Activated naive CD4-positive, alpha-beta T cell treated with anti-CD3 and anti-CD28 coated beads, Interleukin-2, amount 50 U/mL, for 72 hours (primary cell): ENCODE measurements at places on chromosomes 6 and 20. TPM values are rescaled to one million over a fixed set of nuclear protein-coding genes. Genes with fewer than 3 reads are reported as not detected.

DNA sequence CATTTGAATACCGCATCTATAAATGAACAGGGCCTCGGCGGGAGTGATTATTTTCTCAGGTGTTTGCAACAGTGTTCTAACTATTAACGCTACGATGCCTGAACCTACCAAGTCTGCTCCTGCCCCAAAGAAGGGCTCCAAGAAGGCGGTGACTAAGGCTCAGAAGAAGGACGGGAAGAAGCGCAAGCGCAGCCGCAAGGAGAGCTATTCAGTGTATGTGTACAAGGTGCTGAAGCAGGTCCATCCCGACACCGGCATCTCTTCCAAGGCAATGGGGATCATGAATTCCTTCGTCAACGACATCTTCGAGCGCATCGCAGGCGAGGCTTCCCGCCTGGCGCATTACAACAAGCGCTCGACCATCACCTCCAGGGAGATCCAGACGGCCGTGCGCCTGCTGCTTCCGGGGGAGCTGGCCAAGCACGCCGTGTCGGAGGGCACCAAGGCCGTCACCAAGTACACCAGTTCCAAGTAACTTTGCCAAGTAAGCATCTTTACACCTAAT is 70.9 kb downstream of the HFE start:
- DNase-seq = peak; percentile 89

GRCh38 chr6:159168536-159169192 is 536 bp upstream of the FNDC1 start:
- DNase-seq = no peak

GRCh38 chr6:161439093-161439492 is 165.2 kb upstream of the AGPAT4 start:
- no peak for DNase-seq

- no peak for DNase-seq
Measured at GRCh38 chr20:63876489-63877036, 11.5 kb downstream of the TPD52L2 start.

GRCh38 chr6:140857739-140858380 is 1274.9 kb upstream of the GJE1 start:
- DNase-seq = no peak

GRCh38 chr6:130520221-130520620 is 154.4 kb downstream of the TMEM200A start:
- DNase-seq = no peak

GRCh38 chr20:61577065-61577464 is 325.0 kb downstream of the CDH4 start:
- DNase-seq = no peak

GRCh38 chr20:60008130-60008808 is 50.0 kb downstream of the CDH26 start:
- no peak for DNase-seq

Gene TP53TG5
- total RNA-seq = 0.45 TPM

DNA sequence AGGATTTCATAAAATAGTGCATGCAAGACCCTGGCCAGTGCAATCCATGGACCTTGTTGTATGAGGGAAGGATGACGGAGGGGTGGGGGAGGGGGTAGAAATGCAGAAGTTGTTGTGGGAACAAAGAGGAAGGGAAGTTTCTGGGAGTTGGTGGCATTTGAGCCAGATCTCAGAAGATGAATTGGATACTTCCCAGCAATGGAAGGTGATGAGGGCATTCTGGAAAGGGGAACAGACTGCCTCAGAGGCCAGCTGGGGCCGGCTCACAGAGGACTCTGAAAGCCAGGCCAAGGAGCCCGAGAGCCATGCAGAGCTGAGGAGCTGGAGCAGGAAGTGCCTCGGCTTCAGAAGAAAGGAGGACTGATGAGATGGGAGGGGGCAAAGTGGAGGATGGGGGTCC is 2.7 kb downstream of the TMEM74B start:
- no peak for DNase-seq

DNA sequence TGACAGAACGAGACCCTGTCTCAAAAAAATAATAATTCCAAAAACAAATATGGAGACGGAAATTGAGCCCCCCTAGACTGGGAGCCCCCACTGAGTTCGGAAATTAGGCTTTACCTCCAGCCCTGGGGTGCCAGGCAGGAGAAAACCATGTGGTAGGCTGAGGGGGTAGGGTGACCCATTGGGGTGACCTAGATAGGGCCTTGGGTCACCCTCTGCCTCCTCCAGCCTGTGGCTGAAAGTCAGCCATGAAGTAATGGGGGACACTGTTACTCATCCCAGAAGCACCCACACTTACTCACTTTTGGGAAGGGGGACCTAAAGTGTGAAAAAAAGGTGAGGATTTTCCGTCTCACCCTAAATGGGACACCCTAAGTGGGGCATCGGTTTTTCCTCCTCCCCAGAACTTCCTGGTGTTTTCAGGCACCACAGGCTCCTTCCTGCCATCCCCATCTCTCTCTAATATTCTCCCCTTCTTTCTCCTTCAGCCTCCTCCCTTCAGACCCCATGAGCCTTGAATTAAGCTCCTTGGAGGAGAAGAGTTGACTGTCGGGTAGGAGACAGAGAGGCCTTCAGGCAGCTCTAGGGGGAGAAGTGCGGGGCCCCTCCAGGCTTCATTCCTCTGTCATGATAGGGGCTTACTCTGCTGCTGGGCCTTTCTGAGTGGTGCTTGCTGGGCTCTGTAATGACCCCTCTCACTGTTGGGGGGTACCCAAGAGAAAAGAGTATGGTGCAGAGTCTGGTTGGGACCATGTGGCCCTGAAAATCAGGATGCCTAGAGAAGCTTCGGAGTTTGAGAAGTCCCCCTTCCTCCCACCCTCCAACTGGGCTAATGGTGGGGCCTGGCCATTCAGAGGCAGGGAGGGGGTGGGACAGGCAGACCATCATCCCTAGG is 2.4 kb downstream of the LTB start:
- DNase-seq = no peak

Gene C6orf132
- 0.29 TPM for total RNA-seq

Gene MYB
- total RNA-seq = 54.9 TPM

DNA sequence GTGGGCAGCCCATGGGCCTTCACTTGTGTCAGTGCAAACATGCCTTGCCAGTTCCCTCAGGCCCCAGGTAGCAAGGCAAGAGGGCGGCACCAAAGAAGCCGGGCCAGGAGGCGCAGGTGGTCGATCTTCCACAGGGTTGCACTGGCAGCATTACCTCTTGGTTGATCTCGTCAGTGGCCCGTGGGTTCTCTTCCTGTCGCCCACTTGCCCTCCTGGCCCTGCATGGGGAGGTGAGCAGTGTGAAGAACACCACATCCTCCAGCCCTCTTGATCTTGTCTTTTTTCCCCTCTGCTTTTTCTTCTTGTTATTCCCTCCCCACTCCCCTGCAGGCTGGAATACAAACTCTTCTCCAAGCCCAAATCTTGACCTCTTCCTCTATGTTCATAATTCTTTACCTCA is 3.0 kb upstream of the CST11 start:
- no peak for DNase-seq

Gene SLC26A8
- not detected for total RNA-seq

DNA sequence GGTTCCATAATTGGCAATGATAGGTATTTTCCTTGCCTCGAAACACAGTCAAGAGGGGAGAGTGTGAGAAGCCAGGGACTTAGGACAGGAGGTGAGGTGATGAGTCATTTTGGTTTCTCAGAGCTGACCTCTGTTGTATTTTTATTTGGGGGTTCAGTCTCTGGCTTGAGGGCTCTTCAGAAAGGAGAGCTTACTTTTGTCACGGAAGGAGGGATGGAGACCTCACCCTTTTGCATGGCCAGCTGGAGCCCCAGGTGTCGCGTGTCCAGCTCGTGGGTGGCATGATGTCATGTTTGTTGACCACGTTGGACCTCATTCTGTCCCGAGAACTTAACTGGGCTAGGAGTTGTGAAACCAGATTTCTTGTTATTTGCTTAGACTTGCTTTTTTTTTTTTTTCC is 293.9 kb downstream of the QKI start:
- no peak for DNase-seq

DNA sequence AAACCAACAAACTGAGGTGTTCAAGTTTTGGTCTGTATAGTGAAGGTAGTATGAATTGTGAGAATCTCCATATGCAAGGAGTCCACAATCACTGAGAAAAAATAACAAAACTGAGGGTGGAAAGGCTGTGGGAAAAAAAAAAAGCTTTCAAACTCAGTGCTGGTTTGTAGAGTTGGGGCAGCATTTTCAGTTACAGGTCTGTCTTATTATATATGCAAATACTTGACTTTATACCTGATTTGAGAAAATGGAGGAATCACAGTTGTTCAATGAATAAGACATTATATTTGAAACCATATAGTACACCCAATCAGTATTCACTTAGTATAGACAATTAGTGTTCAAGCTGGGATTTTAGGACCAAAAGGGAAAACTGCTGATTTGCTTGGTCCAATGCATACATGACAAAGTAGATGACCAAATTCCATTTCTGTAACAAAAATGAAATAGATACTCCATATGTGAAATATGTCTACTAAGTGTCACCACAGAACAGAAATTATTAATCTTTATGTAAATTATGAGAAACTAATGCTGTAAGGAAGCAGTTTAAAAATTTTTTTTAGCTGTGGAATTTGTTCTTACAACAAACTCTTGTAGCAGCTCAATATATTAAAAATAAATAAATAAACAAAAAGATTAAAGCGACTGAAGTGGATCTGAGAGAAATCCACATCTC is 187.7 kb downstream of the ASCC3 start:
- DNase-seq = no peak

Gene PAX1
- not detected for total RNA-seq

Gene CFAP61
- not detected for total RNA-seq

Gene CD109
- total RNA-seq = 30.3 TPM
